ENCODE measurements at places on chromosomes 6 and 20. TPM values are rescaled to one million over a fixed set of nuclear protein-coding genes. Genes with fewer than 3 reads are reported as not detected.

- DNase-seq = no peak
These were observed 204.7 kb upstream of the ARG1 start for GRCh38 chr6:131368198-131368911.

GRCh38 chr6:27293436-27294098 is 18.5 kb downstream of the POM121L2 start:
- no peak for DNase-seq

DNA sequence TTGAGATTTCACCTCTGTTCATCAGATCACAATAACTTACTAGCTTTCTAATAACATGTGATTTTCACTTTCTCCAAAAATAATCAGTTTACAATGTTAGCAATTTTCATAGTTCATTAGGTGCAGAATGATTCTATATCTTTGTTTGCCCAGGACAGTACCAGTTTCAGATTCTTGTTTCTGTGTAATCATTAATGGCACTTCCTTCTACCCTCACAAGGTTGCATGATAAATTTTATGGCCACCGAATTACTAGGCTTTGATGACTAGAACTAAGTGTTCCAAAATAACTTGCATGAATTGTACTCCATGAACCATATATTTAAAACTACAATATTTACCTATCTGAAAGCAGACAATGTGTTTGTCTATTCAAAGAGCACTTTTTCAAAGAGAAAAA is 442.3 kb downstream of the EPHA7 start:
- DNase-seq = no peak

DNA sequence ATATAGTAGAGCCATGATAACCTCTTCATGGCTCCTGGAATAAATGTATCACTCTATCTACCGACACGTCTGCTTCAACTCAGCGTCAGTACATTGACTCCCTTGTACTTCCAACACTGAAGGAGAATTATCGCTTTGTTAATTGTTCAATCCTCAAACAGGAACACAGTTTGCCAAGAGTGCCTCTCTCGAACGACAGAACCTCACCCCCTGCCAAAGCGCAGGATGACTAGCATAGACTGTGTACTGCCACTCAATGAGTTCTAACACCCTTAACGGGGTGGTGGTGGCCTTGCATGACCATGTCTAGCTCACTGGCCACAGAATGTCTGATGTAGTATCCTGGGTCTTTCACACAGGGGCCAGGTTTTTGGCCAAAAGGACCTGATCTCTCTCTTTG is 81.4 kb upstream of the HEY2 start:
- DNase-seq = no peak

- no peak for DNase-seq
These were observed 30.8 kb downstream of the FBXO30 start for GRCh38 chr6:145783796-145784195.

- DNase-seq = no peak
These were observed 46.8 kb upstream of the RREB1 start for GRCh38 chr6:7060769-7061516.

DNA sequence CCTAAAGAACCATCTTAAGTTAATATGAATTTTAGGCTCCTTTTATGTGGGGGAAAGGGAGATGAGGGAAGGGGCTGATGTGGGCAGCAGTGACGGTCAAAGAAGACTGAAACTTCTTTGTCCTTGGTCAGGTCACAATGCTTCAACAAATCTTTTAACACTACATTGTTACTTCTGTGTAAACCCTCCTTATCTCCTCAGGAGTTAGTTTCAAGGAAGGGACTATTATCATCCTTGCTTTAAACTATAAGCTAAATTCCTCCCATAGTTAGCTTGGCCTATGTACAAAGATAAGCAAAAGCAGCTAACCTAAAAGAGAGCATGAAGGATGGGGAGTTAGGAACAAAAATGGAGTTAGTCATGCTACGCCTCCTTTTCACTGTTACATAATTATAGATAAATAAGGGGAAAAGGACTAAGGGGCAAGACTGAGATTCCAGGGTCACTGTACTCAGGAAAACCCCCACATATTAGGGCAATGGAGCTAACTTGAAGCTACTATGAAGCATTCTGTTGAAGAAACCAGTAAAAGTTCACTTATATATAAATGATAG is 172.7 kb upstream of the RUNX2 start:
- DNase-seq = no peak

DNA sequence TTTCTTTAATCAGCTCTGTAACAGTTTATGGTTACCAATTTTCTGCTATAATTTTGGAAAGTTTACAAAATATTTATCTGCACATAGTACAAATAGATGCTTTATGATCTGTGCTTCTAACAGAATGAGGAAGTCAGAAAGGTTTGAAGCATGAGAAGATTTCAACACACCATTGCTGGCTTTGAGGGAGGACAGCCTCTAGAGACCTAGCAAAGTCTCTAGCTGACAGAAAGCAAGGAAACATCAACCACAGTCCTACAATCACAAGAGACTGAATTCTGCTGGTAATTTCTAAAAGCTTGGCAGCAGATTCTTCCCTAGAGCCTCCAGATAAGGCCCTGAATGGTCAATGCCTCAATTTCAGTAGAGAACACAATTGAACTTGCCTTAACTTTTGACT is 750.8 kb upstream of the SLC35B3 start:
- DNase-seq = no peak

DNA sequence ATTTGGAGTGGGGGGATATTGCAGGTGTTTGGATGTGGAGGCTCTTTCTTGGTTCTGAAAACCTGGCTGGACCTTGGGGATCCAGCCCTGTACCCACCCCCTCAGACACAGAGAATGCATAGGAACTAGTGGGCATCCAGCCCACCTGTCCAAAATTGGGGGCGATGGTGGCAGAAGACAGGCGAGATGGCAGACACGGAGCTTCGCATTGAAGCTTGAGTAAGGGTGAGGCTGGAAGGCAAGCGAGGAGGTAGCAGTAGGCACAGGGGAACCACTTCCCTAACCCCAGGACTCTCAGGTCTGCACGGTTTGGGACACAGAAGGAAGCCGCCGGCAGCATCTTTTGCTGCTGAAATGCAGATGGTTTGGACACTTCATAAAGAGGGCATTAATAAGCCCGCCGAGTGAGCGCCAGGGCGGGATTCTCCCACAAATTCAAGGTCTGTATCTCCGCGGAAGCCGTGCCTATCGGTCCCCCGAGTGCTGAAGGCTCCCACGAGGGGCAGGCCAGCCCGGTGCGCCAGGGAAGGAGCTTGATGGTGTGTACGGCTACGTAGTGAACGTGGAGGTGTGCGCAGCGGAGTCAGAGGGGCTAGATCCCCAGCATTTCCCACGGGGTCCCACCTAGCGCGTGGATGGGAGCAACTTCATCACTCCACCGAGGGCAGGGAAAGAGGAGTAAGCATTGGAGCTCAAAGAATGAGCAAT is 1.6 kb upstream of the FOXA2 start:
- no peak for DNase-seq

DNA sequence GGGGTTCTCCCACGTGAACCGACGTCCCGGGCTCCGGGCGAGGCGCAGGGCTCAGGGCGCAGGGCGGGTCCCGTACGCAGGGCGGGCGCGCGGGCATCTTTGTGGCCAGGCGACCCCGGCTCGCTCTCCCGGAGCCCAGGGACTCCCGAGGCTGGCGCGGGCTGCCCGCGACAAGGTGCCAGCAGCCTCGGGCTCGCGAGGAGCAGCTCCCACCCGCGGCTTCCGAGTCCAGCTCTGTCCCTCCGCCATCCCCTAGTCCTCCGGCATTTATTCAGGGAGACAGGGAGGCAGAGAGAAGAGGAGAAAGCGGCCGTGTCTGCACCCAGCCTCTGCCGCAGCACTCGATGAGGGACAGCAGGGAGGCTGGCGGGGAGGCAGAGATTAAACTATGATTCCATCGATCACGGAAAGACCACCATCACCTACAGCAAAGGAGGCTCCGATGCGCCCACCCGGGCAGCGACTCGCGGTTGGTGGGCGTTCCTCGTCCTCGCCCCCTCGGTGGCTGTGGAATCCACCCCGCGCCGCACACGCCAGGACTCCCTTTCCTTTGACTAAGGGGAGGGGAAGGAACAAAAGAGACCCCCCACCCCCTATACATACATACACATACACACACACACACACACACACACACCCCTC is 1.1 kb downstream of the RGS17 start:
- DNase-seq = no peak

DNA sequence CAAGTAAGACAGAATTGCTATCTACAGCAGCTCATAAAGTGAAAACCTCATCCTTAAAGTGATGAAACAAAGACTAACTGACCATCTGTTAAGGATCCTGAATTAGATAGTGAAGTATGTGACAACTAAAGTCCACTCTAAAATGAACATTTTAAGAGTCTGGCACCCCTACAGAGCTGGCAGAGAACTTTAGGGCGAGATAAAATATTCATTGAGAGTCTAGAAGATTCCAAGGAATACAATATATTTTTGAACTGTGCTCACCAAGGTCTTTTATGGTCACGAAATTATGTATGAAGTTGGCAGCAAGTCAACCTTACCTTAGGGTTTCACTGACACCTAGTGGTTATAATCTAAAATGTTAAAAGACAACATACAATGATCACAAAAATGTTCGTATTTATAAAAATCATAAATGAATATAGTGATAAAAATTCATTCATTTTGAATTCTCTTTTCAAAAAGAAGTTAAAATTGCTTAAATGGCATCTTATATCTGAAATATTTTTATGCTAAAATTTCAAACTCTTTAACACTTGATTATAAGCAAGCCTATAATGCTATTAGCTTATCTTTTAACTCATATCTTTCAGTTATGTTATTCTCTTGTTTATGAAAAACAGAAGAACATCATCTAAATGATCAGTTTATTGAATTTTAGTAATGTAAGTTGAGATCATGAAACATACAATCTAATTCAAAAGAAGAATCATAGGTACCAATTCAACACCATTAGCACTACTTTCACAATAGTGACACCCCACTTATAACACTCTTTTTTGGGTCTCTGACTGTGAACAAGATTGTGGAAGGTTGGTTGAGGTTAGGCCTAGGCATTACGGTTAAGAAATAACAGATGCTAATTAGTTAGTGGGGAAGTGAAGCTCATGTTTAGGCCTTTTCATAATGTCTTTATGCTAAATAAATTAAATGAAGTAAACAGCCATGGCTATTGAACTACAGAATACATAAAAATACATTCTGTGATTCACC is 27.5 kb downstream of the RSPH3 start:
- no peak for DNase-seq

GRCh38 chr6:78910010-78910409 is 42.7 kb downstream of the IRAK1BP1 start:
- DNase-seq = no peak

DNA sequence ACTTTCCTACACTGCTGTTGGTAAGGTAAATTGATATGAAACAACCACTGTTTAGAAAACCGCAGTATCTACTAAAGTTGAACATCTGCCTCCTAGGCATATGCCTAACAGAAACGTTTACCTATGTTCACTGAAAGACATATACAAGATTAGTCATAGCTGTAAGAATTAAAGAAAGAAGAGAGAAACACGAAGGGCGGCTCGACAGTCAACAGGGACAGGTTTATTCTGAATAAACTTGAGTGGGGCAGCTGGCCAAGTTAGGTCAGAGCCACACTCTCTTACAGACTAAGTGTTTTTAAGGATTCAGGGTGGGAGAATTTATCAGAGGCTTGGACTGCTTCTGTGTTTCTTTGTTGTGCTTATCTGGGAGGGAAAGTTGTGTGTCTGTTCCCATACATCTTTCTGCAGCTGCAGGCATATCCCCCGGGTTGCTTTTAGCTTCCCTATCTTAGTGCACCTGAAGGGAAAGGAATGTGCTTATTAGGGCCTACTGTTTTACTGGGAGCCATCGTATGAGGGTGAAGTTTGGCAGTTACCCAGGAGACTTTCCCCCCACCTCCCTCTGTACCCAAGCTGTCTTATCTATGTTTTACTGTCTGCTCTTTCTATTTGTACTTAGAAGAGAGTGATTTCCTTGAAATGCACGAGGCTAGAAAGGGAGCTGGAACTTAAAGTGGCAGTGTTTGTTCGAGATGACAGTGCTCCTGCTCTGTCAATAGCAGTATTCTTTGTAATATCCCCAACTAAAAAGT is 20.4 kb downstream of the PROCR start:
- DNase-seq = no peak

DNA sequence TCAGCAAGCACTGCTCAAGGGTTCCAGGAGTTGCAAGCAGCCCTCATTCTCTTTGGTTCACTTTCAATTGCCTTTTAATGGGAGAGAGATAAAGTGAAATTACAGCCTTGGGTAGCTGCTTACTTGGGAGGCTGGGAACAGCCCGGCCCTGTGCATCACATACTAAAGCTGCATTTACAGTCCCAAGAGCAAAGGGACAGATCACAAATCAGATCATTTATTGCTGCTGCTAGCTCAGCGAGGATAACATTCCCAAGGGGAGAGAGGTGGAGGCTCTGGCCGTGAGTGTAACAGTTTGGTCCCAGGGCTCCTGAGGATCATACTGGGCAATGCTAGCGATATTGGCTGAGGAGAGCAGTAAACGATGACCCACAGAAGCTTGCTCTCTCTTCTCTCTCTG is 133.1 kb downstream of the CDH26 start:
- no peak for DNase-seq

GRCh38 chr6:90611543-90612312 is 24.9 kb upstream of the MAP3K7 start:
- DNase-seq = no peak

DNA sequence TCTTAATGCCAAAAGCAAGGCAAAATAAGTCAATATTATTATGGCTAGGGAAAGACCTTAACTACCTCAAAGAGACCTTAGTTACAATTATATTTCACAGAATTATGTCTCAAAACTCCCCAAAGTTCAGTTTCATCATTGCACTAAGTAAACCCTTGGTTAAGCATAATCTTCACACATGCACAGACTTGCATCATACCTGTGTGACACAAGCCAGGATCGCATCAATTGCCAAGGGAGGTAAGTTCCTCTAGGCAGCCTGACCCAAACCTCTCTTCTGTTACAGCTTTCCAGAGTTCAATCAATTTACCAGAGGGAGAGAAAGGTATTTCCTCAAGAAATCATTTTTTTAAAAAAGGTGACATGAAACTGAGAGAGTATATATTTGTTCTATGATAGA is 31.9 kb upstream of the PRSS35 start:
- no peak for DNase-seq

DNA sequence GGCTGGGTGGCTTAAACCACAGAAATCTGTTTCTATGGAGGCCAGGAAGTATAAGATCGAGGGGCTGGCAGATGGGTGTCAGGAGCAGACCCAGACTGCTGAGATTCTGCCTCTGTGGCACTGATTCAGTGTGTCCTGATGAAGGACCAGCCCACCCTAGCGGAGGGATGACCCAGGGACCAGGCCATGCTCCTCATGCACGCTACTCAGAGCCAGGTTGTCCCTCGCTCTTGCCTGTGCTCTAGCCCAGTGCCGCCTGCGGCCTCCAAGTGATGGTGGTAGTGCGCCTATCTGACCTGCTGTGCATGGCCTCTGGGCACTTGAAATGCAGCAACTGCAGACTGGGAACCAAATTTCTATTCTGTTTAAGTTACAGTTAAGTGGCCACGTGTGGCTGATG is 13.1 kb upstream of the APMAP start:
- no peak for DNase-seq

APOBEC2 gene
- total RNA-seq = not detected

MMS22L gene
- total RNA-seq = 57.3 TPM

OXT gene
- not detected for total RNA-seq

HSPA12B gene
- total RNA-seq = not detected

HLA-DPA1 gene
- total RNA-seq = 24.4 TPM

GJA10 gene
- total RNA-seq = not detected

NR2E1 gene
- total RNA-seq = not detected

ZC2HC1B gene
- not detected for total RNA-seq

LAMA2 gene
- 0.93 TPM for total RNA-seq

C2 gene
- 5.2 TPM for total RNA-seq

GFOD1 gene
- 11.8 TPM for total RNA-seq

SULF2 gene
- 1.4 TPM for total RNA-seq

All from activated naive CD4-positive, alpha-beta T cell treated with anti-CD3 and anti-CD28 coated beads, Interleukin-2, amount 50 U/mL, for 72 hours (primary cell).